Naive thymus-derived CD8-positive, alpha-beta T cell (primary cell): ENCODE measurements at places on chromosomes 2 and 18. TPM values are rescaled to one million over a fixed set of nuclear protein-coding genes. Genes with fewer than 3 reads are reported as not detected.

The ARHGAP25 gene
- total RNA-seq, result 124 TPM

The TM4SF20 gene
- total RNA-seq, result not detected

The NCOA1 gene
- 41.3 TPM for total RNA-seq

DNA sequence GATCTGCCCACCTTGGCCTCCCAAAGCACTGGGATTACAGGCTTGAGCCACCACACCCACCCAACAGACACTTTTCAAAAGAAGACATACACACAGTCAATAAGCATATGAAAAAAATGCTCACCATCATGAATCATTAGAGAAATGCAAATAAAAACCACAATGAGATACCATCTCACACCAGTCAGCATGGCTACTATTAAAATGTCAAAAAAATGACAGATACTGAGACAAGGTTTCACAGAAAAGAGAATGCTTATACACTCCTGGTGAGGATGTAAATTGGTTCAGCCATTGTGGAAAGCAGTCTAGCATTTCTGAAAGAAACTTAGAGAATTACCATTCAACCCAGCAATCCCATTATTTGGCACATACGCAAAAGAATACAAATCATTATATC is 1947.2 kb downstream of the SUCLG1 start:
- DNase-seq, result no peak

DNA sequence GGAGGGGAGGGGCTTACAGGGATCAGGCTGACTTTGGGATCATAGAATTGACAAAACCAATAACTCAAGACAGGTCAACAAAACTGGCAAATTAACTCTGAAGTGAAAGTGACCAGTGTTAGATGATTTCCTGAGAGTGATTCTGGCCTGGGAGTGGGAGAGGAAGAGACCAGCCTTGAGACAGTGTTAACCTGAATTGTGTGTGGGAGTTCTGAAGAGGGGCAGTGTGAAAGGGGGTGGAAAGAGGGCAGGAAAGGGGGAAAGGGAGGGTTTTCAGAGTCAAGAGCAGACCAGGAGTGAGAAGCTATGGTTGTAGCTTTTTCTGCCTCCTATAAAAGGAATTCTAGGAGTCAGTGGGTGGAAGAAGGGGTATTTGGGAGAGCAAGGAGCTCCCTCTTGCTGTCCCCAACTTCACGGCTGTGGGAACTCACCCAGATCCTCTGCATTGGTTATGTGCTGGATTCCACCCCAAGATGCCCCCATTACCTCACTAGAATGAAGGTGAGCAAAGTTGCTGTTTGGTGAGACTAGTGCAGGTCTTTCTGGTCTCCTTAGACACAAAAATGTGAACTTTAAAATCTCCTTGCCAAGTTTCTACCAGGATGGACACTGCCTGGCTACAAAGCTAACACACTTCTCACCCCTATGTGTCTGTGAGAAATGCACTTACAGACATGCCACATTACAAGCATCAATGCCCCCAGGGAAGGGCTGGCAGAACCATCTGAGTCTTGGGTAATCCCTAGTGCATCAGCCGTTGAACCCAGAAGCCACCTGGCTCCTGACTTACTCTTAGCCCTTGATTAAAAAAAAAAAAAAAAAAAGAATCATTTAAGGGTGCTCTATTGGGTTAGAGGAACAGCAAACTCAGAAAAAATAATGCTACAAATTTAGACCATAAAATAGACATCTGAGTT is 61.6 kb downstream of the BMP10 start:
- no peak for DNase-seq

DNA sequence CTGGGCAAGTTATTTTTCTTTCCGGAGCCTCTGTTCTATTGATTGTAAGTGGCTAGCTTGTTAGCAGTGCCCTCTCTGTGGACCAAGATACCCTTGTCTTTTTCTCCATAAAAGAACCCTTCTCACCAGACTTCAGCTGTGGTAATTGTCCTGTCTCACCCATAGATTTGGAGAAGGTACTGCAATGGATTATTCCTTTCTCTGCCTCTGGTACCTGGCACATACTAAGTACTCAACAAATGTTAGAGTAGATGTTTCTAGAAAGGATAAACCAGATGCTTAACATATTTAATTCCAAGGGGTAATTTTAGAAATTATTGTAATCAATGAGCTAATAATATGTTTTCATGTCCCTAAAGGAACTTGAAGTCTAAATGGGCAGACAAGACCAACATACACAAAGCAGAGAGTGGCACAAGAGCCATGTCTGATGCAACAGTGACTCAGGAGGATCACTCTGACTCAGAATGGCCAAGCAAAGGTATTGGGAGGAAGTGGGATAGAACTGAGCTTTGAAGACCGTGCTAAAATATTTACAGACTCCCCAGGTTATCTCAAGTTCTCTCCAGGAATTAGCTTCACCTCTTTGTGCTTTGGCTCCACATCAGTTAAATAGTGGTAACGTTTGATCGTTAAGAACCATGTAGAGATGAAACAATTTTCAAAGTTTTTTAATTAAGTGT is 129.7 kb upstream of the OSR1 start:
- DNase-seq, result no peak

- DNase-seq, result no peak
These were observed 329.2 kb downstream of the GULP1 start for GRCh38 chr2:188620916-188621315.

DNA sequence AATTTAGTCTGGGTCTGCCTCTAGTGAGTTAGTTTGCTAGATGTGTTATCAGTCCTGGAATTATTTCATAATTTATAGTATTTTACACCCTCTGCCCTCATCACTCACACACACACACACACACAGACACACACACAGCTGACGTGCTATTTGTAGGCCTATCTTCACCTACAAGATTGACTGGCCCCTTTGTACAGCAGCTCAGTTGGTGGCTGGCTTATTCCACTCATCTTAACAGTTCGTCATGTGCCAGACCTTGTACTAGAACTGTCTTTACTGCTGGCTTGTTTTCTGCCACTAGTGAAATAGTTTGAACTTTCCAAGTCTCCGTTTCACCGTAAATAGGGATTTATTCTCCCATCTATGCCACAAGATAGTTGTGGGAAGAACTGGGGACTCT is 21.3 kb downstream of the CENPO start:
- no peak for DNase-seq

GRCh38 chr2:218001629-218002028 is 1.2 kb downstream of the TNS1 start:
- DNase-seq, result no peak

GRCh38 chr2:2890901-2891300 is 486.7 kb downstream of the EIPR1 start:
- no peak for DNase-seq

- DNase-seq, result no peak
These were observed 174.7 kb downstream of the MC4R start for GRCh38 chr18:60197671-60198462.

DNA sequence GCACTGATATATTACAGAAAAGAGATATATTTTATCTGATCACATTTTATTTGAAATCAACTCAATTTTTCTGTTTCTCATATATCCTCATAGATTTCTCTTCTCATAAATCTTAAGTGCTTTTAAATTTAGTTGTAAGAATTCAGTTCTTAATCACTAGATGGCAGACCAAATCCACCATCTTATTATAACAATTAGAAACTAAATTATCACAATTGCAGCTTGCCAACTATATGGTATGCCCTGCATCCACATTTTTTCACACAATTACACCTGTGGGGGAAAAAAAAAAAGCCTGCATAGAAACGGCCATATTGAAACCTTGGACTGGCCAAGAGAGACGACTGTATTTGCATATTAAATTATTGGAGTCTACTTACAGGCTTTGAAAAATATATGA is 64.4 kb downstream of the COL5A2 start:
- DNase-seq, result no peak

DNA sequence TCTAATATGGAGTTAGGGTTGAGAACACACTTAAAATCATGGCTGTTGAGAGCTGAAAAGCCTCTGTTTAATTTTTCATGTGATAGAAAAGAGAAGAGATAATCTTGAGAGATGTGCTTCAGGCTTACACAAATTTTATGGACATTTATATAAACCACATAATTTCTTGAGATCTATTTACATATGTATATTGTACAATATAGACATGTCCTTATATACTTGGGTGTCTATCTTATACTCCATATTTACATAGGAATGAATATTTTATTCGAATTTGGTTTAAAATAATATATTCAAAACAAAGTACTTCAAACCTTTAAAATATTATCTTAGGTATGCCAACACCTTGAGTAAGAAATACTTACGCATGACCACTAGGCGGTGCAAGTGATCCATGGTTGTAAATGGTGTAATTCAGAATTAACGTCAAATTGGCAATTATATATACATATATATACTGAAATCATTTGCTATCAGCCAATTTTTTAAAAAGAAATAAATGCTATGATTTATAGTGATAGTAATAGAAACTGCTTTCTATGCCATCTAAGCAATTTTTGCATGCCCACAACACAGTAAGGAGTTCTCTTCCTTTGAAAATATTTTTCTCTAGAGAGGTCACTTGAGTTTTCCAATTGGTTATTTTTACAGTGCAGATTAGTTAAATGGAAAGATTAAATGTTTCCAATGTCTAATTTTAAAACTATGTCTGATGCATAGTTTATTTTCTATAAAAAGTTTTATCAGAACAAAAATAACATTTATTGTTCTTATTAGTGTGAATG is 37.6 kb upstream of the SPAG16 start:
- peak; percentile 54 for DNase-seq
